ENCODE measurements at places on chromosomes 11 and 22.

DNA sequence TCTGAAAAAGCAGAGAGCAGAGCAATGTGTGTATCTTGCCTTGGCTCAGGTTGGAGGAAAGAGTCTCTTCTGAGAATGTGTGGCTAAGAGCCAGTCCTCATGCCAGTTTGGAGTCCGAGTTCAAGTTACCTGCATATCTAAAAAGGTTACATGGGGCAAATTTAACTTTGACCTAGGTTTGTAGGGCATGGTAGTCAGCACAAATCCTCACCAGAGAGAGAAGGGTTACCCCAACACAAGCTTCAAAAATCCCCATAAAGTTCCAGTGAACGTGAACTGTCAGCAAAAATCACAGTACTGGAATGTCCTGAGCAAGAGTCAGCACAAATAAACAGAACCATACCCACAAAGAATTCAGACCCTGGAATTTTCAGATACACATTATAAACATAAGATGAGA lies 13.8 kb downstream of the SDHD start:
- DNase-seq: no peak

DNA sequence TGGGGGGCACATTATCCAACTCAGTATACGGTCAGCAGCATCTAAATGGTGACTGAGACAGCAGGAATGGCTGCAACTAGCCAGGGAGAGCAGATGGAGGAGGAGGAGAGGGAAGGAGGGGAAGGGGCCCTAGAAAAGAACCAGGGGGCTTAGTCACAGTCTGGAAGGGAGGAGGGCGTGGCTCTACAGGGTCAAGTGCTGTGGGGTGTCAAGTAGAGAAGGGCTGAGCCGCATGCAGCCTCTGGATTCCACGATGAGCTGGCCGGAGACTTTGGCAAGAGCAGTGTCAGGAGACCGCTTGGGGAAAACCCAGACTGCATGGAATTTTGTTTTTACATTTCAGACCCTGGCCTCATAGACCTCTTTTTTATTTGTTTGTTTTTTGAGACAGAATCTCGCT lies 25.8 kb upstream of the PPFIA1 start:
- no peak for DNase-seq

GRCh38 chr11:122776546-122776945 lies 61.8 kb upstream of the CRTAM start:
- no peak for DNase-seq

GRCh38 chr11:75389276-75389605 lies 10.1 kb upstream of the RPS3 start:
- no peak for DNase-seq

GRCh38 chr22:30712094-30712493 lies 17.4 kb downstream of the OSBP2 start:
- DNase-seq: no peak

DNA sequence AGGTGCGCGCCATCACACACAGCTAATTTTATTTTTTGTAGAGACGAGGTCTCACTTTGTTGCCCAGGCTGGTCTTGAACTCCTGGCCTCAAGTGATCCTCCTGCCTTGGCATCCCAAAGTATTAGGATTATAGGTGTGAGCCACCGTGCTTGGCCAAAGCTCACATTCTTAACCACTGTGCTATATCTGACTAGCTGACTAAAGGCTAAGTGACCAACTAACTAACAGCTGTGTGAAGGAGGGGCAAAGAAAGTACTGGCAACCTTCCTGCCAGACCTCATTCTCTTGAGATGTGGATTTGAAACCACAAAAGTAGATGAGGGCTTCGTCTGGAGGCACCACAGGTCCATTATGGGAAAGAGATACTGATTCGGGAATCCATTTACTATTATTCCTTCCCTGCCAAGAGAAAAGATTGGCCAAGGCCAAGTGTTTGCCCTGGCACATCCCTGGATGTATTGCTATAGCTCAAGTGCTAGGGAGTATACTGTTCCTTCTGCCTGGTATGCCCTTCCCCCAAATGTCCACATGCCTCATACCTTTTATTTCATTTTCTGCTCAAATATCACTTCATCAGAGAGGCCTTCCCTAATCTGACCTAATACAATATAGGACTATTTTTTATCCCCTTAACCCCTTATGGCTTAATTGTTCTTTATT lies 52.7 kb upstream of the RRM1 start:
- no peak for DNase-seq

GRCh38 chr11:109424901-109425300 lies 2.9 kb downstream of the C11orf87 start:
- DNase-seq: peak; percentile 27

- DNase-seq: no peak
Observed at GRCh38 chr11:117513666-117514065, 186.0 kb downstream of the CEP164 start.

GRCh38 chr22:30204015-30204741 lies 42.4 kb downstream of the LIF start:
- no peak for DNase-seq

DNA sequence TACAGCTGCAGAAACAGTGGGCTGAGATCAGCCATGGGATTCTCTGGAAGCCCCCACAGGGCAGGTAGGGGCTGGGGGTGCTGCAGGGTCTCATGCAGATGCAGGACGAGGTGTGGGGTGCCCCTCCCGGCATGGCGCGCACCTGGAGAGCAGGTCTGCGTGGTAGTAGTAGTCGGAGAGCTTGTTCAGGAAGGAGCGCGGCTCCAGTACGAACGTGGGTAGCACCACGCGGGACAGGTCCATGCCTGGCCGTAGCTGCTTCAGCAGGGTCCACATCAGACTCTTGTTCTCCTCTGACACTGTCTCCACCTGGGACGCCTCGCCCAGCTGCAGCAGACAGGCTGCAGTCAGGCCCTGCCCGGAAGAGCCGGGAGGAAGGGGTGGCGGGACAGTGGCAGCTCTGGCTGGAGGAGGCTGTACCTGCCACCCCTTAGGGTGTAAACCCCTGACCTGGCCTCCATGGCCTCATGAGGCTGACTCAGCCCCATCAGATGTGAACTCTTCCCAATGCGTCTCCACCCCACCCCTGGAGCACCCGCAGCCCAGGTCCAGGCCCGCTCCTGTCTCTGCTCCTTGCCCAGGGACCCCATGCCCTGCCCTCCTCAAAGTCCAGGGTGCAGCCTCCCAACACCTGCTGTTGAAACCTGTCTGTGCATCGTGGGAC lies 47.0 kb upstream of the CARS1 start:
- no peak for DNase-seq

Data from H1 (cell line).